T-helper 9 cell (primary cell): ENCODE measurements at places on chromosomes 3 and 15.

GRCh38 chr15:71496336-71496955 is 313.9 kb upstream of the NR2E3 start:
- no peak for DNase-seq

DNA sequence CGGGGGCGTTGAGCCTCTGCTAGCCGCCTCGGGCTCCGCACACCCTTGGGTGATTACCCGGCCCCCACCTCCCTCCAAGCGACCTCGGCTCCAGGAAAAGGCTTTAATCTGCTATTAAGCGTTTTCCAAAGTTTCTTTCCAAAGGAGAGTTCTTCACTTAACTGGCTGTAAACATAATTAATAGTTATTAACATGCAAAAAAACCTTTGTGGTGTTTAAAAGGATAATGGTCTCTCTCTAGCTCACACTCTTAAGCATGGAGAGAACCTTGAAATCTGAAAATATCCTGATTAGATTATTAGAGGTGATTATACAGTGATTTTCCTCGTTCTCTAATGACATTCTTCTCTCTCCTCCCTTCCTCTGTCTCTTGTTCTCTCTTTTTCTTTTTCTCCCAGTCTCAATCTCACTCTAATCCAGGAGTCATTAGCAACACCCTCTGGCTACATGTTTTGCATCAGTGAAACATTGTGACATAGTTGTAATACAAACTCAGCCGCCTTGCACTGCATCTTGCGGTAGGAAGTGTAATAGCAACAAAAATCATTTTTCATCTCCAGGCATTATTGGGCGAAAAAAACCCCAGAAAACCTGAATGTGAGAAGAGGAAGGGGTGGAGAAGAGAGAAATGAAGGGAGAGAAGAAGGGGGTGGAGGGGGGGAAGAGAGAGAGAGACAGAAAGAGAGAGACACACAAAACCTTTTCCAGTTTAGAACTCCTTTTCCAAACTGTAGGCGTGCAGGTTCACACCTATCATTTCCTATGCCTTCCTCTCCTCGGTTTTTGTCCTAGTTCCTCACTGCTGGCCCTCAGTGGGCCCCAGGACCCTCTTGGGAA is 24.4 kb downstream of the NR2F2 start:
- no peak for DNase-seq

GRCh38 chr3:19146685-19147650 is 1.3 kb upstream of the KCNH8 start:
- DNase-seq = peak; percentile 32

- DNase-seq = no peak
These were observed 11.6 kb downstream of the GPR160 start for GRCh38 chr3:170049146-170050000.

DNA sequence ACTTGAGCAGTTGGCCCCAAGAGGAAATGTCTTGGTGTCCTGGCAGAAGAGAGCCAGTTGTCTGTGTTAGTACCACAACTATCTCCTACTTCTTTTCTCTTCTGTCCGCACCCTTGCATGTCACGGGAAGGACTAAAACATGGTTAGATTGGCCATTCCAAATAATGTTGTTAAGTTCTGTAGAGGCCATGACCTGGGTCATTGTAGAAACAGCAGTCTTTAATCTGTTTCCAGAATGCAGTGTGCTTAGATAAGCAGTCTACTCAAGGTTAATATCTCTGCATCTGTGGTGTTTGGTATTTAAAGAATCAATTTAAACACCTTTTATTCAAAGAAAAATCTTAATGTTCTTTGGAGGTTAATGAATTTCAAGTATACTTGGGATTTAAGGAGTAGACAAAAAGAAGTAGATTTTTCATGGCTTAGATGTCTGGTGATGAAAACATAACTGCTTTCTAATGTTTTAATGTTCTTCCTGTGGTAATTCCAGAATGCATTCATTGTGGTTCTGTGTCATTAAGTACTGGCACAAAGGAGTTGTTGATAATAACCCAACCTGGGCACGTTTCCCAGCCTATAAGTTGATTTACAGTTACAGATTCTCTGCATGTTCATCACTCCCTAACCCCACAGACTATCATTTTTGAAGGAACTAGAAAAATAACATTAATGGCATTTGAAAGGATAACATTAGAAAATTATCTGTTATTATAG is 58.9 kb downstream of the TMEM108 start:
- no peak for DNase-seq

GRCh38 chr15:54150255-54150654 is 172.0 kb downstream of the UNC13C start:
- DNase-seq = no peak

- no peak for DNase-seq
These were observed 44.0 kb downstream of the FMN1 start for GRCh38 chr15:33150431-33150941.

DNA sequence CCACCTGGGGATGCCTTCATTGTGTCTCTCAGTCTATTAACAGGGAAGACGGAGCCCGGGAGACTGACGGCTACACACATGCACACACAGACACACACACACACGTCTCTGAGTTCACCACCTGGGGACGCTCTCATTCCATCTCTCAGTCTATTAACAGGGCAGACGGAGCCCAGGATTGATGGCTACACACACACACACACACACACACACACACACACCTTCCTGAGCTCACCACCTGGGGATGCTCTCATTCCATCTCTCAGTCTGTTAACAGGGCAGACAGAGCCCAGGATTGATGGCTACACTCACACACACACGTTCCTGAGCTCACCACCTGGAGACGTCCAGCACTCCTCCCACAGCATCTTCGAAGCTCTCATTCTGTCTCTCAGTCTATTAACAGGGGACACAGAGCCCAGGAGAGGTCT is 143.9 kb downstream of the OR4M2 start:
- DNase-seq = no peak

DNA sequence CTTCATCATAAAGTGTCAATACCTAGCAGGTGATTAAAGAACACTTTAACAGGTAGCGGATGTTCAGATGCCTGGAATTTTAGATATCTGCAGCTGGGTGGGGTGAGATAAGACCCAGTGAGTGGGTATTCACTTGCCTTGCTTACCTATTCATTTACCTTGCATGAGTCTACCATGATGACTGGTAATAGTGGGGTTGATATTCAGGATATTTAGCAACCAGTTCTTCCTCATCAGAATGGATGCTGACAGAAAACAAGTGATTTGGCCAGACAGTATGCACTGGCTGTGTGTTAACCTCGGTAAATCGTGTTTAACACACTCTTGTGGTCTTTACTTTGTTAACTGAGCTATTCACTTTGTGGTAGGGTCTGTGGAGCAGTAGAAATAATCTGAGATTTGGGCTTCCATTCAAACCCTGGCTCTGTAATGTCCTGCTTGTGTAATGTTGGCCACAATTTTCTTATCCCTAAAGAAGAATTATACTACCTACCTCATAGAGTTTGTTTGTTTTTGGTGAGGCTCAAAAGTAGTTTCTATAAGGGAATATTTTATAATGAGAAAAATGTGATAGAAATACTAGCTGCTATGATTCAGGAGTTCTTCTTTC is 391.9 kb upstream of the TBL1XR1 start:
- DNase-seq = no peak

- DNase-seq = no peak
These were observed 285.3 kb downstream of the FAM43A start for GRCh38 chr3:194971009-194971408.

DNA sequence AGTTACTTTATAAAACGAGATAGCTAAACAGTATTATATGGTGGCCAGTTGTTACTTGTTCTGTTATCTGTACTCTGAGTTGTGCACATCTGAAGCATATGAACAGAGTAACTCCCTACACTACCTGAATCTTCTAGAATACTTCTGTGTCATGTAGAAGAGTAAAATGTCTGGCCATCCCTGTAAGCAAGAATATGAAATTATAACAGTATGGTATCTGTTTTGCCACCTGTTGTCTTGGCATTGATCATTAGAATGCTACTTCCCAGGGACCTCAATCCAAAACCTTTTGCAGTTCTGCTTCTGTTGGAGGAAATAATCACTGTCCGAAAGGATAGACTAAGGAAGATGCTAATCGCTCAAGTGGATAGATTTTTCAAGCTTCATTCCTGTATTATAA is 1.9 kb downstream of the TEX9 start:
- DNase-seq = no peak
